Activated T-cell treated with anti-CD3 and anti-CD28 coated beads for 1 hour (primary cell): ENCODE measurements at places on chromosomes 1 and 21.

DNA sequence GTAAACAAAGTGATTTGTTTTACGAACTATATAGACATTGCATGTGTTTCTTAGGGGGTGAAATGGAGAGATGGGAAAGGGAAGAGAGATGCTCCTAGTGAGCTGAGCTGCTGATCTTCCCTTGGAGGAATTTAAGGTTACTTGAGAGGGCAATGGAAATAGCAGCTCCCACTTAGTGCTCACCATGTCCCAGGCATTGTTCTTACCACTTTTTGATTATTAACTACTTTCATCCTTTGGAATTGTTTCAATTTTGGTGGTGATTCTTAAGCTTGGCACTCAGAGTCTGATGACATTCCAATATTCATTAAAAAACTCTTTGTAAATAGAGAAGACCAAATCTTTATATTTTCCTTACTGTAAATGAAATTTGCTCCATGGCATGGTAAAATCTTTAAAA is 124.9 kb downstream of the ITSN1 start:
- no peak for DNase-seq

DNA sequence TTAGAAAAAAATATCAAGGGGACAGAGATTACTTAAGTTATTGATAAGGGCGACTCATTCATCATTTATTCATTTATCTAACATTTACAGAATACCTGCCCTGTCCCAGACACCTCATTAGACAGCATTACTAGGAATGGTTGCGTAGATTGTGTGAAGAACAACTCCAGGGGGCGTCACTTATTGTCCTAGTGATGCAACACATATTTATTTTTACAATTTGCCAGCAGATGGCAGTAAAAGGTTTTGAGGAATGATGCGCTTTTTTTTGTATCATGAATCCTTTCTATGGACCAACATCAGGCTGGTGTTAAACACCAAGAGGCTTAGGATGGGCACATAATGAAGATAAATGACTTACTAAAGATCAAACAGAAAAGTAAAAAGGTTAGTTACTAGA is 5.5 kb downstream of the NCAM2 start:
- DNase-seq = no peak

- no peak for DNase-seq
Observed at GRCh38 chr1:66617362-66618184, 83.6 kb downstream of the SGIP1 start.

DNA sequence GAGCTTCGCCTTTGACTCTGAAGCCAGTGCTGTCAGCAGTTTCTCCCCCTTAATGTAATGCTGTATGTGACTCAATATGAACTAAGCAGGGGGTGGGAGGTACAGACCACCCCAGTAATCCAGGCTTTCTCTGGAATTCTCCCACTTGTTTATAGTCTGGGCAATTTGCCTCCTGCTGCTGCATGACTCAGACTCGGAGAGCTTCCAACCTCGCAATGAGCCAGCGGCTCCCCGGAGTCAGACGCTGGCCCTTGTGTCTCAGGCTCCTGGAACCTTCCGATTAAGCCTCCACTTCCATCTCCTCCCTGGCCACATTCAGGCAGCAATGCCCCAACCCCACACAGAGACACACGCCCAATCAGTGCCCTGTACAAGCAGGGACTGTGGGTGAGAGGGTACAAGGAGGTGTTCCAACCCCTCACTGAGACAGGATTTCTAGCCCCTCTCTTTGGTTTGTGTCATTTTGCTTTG is 471.7 kb upstream of the VAMP3 start:
- no peak for DNase-seq

DNA sequence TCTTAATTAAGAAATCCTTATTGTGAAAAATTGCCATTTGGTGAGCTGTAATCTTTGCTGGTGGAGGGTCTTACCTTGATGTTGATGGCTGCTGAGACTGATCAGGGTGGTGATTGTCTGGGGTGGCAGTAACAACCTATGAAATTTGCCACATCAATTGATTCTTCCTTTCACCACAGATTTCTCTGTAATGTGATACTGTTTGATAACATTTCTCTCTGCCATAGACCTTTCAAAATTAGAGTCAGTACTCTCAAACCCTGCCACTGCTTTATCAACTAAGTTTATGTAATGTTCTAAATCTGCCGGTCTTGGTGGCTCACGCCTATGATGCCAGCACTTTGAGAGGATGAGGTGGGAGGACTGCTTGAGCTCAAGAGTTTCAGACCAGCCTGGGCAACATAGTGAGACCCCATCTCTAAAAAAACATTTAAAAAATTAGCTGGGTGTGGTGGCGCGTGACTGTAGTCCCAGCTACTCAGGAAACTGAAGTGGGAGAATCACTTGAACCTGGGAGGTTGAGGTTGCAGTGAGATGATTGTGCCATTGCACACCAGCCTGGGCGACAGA is 5.0 kb downstream of the KPNA6 start:
- DNase-seq = no peak

DNA sequence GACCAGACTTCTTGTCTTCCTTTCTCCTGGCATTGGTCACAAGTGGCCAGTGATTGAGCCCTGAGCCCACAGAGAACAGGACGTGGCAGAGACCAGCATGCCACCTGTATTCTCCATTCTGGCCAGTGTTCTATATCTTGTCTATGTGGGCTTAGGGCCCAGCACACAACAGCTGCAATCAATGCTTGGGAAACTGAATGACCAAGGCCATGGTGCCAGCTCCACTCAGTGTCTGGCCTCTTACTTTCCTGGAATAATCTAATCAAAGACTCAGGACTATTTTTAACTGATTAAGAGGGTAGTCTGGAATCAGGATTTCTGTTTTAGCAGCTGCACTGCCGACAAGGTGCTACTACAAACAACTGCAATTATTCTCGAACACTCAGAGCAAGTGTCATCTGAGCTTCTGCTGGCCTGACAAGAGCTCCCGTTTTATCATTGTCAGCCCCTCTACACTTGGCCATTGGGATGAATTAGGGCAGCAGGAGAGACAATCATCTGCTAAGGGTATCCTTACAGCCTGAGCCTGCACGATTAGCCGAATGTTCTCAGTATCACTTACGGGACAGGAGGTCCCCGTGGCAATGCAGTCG is 74.4 kb upstream of the GRIK3 start:
- DNase-seq = no peak

GRCh38 chr1:72649211-72649888 is 367.0 kb upstream of the NEGR1 start:
- no peak for DNase-seq

DNA sequence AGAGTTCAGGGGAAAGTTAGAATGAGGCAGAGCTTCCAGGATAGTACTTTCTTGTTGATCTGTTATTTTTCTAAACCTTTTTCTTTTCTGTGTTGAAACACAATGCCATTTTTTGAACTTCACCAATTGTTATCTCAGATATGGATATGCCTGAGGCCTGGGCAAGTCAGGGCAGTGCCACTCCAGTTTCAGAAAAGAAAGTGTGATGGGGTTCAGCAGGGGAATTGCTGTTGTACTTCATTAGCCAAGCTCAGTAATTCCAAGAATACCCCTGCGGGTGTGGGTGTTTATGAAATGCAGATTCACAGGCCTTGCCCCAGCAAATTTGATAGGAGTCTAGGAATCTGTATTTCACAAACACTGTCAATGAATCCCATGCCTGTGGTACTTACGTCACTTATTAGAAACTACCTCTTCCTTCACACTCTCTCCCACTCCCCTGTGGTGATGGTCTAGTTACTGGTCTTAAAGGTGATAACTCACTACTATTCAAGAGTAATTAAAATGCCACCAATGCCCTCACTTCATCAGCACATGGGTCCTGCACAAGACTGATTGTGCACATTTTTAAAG is 142.3 kb downstream of the PBX1 start:
- DNase-seq = no peak

DNA sequence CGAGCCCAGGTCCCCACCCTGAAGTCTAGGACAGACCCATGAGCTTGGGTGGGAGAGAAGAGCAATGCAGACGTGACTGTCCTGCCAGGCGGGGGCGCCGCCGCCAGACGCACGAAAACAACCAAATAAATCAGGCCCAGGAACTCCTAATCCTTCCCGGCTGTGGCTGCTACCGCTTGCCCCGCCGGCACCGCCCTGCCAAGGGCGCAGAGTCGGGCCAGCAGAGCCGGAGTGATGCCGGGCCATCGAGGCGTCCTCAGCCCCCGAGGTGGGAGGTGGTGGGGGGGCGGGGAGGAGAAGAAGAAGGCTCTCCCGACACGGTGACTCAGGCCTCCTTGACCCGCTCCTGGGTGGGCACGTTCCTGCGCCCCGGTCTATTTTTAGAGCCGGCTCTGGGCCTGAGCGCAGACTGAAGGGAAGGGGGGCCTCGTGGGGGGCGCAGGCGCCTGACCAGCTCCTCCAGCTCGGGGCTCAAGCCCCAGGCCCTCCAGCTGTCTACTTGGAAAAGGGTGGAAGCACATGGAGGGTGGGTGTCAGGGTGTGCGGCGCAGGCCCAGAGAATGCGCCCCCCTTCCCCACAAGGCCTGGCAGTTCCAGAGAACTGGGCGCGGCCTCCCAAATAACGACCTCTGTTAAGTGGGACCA is 10.7 kb upstream of the COL16A1 start:
- peak; percentile 21 for DNase-seq

DNA sequence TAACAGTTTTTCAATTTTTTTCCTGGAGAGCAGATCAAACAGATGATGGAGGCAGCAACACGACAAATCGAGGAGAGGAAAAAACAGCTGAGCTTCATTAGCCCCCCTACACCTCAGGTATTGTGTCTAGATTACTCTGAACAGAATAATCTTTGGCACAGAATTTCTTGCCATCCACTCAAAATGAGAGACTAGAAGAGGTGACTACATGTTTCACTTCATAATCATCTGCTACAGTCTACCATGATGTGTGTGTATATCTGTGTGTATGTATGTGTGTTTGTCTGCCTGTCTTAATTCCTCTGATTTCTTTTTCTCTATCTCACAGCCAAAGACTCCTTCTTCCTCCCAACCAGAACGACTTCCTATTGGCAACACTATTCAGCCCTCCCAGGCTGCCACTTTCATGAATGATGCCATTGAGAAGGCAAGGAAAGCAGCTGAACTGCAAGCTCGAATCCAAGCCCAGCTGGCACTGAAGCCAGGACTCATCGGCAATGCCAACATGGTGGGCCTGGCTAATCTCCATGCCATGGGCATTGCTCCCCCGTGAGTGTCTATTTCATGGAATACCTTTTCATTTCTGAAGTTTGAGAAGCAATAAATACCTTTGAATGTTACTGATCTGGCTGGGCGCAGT is 11.4 kb downstream of the PRPF3 start:
- DNase-seq = no peak
